ENCODE measurements at places on chromosomes 16 and 17. TPM values are rescaled to one million over a fixed set of nuclear protein-coding genes. Genes with fewer than 3 reads are reported as not detected.

The HAGHL gene
- total RNA-seq = 5.6 TPM

The SMIM22 gene
- total RNA-seq = not detected

The DUXB gene
- not detected for total RNA-seq

The RND2 gene
- 0.27 TPM for total RNA-seq

The MPP2 gene
- total RNA-seq = 1.8 TPM

The AATK gene
- total RNA-seq = 3.8 TPM

The GPR179 gene
- total RNA-seq = not detected

The CCT6B gene
- 0.80 TPM for total RNA-seq

The GPR142 gene
- not detected for total RNA-seq

The RGS11 gene
- 3.1 TPM for total RNA-seq

The ZFP1 gene
- total RNA-seq = 16.5 TPM

The ACSM2A gene
- total RNA-seq = under 0.01 TPM

The BIRC5 gene
- 57.2 TPM for total RNA-seq

The SOX9 gene
- total RNA-seq = 0.07 TPM

The SLC22A31 gene
- 0.07 TPM for total RNA-seq

The ABHD15 gene
- total RNA-seq = 9.8 TPM

The PRAC2 gene
- not detected for total RNA-seq

The MYLK3 gene
- total RNA-seq = under 0.01 TPM

The NME4 gene
- total RNA-seq = 83.6 TPM

The PYDC1 gene
- total RNA-seq = not detected

The GRIN2A gene
- total RNA-seq = not detected

The VASN gene
- total RNA-seq = 0.22 TPM

The HMOX2 gene
- 93.8 TPM for total RNA-seq

The RAB11FIP4 gene
- total RNA-seq = 0.13 TPM

The CTRB1 gene
- total RNA-seq = not detected

The TNFSF12 gene
- 12.5 TPM for total RNA-seq

The GJC1 gene
- 15.7 TPM for total RNA-seq

The CCDC200 gene
- not detected for total RNA-seq

The GH1 gene
- not detected for total RNA-seq

The VWA3A gene
- total RNA-seq = not detected

The CRYBA1 gene
- not detected for total RNA-seq

The KRT39 gene
- total RNA-seq = not detected

The PRR35 gene
- total RNA-seq = 0.07 TPM

The TMEM88 gene
- total RNA-seq = 32.5 TPM

The KCNJ2 gene
- 25.0 TPM for total RNA-seq

The NPIPA5 gene
- total RNA-seq = 4.8 TPM

The SALL1 gene
- under 0.01 TPM for total RNA-seq

The KRTAP4-4 gene
- not detected for total RNA-seq

The SLC52A1 gene
- 0.07 TPM for total RNA-seq

The MT1A gene
- 5.6 TPM for total RNA-seq

The TBKBP1 gene
- total RNA-seq = 14.6 TPM

The IGFBP4 gene
- total RNA-seq = 151 TPM

The HYDIN gene
- not detected for total RNA-seq

The TBC1D3K gene
- not detected for total RNA-seq

The TGFB1I1 gene
- 64.1 TPM for total RNA-seq

The GFAP gene
- 0.14 TPM for total RNA-seq

The TMEM238L gene
- not detected for total RNA-seq

The ACSM2B gene
- total RNA-seq = not detected

The AOC2 gene
- total RNA-seq = 0.80 TPM

The TP53TG3C gene
- not detected for total RNA-seq

The SP2 gene
- 2.7 TPM for total RNA-seq

The PARD6A gene
- total RNA-seq = 2.7 TPM

The FAM117A gene
- total RNA-seq = 5.9 TPM

The BEAN1 gene
- total RNA-seq = not detected

The PRAC1 gene
- not detected for total RNA-seq

The BLTP2 gene
- 213 TPM for total RNA-seq

The SBK1 gene
- total RNA-seq = 0.07 TPM

The CNEP1R1 gene
- 26.6 TPM for total RNA-seq
